ENCODE measurements at places on chromosomes 11 and 22.

DNA sequence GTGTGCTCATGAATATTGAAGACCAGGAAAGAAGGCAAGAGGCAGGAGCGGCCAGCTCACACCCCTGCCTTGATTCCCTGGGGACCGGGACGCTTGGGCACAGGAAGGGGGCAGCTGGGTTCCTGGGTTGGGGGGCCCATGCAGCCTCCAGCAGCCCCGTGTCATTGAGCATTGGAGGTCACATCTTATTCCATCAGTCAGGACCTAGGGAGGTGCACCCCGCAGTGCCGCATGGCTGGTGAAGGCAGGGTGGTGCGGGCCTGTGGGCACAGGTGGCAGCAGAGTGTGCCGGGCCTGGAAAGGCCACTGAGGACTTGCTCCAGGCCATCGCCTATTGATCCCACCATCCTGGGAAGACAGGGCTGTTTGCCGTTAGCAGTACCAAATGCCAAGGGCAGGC is 116.3 kb upstream of the NECTIN1 start:
- DNase-seq, result no peak

GRCh38 chr11:112334381-112334780 is 73.7 kb upstream of the PLET1 start:
- DNase-seq, result no peak

GRCh38 chr11:12232817-12233601 is 122.6 kb downstream of the MICAL2 start:
- DNase-seq, result no peak

DNA sequence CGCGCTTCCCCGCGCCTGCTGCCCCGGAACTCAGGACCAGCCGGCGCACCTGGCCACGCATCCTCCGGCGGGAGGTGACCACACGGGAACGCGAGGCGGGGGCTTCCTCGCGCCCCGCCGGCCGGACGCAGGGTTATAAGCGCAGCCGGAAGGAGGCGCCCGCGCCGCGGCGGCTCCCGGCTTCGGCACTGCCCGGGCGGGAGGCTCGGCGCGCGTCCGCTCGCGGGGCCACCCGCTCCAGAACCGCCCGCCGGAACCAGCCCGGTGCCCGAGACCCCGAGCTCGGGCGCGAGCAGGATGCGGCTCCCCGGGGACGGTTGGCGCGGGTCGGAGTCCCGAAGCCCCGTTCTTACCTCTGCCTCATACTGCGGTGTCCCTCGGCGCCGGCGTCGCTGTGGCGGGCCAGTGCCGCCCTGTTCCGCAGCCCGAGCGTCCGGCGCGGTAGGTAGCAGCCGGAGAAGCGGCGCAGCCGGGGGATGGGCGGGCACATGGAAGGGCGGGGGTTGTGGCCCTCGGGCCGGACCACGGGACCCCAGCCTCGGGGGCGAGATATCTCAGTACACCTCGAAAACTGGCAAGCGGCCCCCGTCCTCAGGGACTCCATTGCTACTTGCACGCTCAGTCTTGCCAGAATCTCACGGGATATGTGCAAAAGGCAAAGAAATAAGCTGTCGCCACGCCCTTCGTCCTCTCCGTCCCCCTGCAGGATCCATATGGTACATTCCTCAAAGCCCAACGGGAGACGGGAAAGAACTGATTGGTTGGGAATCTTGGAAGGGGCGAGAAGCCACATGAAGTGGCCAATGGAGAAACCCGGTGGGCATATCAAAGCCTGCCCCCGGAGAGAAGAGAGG is 23.1 kb downstream of the MICAL3 start:
- DNase-seq, result peak; percentile 98

- DNase-seq, result no peak
These were observed 267.0 kb upstream of the NCAM1 start for GRCh38 chr11:112694245-112694644.

DNA sequence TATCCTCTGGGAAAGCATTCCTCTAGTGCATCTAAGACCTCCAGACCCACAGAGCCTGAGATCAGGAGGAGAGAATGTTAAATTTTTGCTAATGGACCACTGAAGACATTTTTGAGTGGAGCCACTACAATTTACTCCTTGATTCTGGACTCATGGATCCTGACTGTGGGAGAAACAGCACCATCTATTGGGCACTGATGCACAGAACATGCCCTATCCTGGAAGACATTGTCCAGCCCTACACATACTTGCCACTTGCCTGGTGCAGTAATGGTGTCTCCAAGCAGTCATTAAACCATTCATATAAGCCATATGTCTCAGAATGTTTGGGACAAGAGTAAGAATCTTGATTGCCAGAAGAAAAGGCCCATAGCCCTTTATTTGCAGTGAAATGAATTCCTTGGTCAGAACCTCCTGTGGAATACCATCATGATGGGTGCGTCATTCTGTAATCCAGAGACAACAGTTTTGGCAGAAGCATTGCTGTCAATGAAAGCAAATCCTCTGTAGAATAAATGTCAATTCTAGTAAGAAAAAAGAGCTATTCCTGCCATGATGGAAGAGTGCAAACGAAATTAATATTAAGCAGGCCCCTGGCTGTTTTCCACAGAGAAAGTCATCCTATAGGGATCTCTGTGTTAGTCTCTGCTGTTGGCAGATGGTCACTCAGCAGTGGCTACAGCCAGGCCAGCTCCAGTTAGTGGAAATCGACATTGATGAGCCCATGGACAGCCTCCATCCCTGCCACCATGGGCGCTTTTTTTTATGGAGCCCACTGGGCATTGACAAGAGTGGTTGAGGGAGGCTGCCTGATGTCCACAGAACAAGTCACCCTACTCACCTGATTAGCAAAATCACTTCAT is 43.5 kb downstream of the GGTLC2 start:
- DNase-seq, result peak; percentile 59

DNA sequence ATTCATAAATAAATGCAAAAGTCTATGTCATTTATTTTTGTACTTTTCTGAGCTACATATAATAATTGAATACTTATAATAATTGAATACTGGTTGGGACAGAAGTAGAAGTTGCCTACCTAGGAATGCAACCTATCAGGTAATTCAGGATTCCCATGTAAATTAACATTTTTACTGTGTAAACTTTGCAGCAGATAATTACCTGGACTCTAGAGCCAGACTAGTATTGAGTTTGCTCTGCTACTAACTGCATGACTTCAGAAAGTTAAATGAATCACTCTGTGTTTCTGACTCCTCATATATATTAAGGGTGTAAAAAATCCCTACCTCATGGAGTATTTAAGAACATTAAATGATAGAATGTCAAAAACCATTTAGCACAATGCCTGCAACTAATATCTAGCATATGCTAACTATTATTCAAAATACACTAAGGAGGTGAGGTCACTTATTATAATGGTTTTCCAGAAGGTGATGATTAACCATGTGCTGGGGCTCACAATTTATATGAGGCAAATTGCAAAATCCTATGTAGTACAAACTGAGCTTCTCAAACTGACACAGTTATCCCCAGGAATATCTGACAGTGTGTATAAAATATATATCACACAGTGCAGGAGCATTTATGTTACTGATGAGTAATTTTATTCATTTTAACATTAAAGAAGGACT is 138.1 kb upstream of the ANO3 start:
- no peak for DNase-seq

GRCh38 chr22:27859336-27859735 is 57.8 kb upstream of the MN1 start:
- DNase-seq, result no peak
